ENCODE measurements at places on chromosomes 5 and 9.

DNA sequence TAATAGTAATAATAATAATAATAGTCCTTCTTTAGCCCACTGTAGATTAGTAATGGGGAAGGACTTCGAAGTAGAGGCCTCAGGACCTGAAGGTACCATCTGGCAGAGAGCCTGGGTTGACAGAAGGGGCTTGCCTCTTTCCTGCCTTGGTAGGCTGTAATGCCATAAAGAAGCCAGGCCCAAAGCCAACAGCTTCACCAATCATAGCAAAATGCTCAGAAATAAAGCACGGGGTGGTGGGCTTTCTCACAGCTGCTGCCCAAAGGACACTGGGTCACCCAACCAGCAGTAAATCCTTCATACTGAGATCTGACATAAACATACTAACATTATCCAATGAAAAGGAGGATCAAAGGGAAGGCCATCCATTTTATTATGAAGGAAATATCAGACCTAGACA, 70.7 kb downstream of the SUSD1 start:
- no peak for DNase-seq

GRCh38 chr5:163384669-163385068, 52.7 kb upstream of the CCNG1 start:
- no peak for DNase-seq

- no peak for DNase-seq
Measured at GRCh38 chr5:33631786-33632185, 191.0 kb downstream of the TARS1 start.

DNA sequence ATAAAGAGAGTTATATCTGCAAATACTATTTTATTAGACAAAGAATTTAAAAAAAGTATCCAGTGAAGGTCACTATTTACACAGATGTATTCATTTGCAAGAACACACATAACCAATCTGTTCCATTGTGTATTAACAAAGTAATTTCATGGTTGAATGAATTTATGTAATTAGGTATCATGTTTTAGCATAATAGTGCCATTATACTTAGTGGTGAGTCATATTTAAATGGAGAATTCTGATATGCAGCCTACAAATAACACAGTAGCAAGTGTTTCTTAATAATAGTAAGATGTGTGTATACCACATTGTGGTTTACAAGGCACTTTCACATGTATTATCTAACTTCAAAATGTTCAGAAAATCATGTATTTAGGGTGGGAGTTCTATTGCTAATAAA, 1028.5 kb upstream of the ACO1 start:
- DNase-seq = no peak

DNA sequence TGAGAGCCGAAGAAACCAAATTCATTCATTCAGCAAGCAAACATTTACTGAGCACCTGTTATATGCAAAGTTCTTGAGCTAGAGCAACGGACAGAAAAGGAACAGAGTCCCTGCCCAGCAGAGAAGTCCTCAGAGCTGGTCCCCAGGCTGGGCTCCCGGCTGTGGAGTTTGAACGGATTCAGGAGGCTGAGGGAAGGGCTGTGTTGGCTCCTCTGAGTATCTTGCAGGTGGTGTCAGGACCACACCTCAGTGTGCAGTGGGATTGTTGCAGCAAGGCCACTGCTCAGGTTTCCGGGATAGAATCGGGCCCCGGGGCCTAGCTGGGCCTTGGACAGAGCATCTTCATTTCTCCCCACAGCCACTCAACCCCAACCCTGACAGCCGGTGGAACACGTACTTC, 5.1 kb downstream of the TBC1D13 start:
- DNase-seq = no peak

GRCh38 chr9:87550253-87550954, 52.7 kb downstream of the DAPK1 start:
- DNase-seq = no peak

GRCh38 chr5:179553875-179554274, 3.5 kb downstream of the RUFY1 start:
- no peak for DNase-seq

DNA sequence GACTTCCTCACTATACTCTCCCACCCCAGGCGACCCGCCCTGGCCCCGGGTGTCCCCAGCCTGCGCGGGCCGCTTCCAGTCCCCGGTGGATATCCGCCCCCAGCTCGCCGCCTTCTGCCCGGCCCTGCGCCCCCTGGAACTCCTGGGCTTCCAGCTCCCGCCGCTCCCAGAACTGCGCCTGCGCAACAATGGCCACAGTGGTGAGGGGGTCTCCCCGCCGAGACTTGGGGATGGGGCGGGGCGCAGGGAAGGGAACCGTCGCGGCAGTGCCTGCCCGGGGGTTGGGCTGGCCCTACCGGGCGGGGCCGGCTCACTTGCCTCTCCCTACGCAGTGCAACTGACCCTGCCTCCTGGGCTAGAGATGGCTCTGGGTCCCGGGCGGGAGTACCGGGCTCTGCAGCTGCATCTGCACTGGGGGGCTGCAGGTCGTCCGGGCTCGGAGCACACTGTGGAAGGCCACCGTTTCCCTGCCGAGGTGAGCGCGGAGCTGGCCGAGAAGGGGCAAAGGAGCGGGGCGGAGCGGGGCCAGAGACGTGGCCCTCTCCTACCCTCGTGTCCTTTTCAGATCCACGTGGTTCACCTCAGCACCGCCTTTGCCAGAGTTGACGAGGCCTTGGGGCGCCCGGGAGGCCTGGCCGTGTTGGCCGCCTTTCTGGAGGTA, 2.1 kb downstream of the CA9 start:
- no peak for DNase-seq

Measured in activated CD8-positive, alpha-beta memory T cell treated with anti-CD3 and anti-CD28 coated beads for 1 hour (primary cell).